ENCODE measurements at places on chromosomes 6 and 20.

DNA sequence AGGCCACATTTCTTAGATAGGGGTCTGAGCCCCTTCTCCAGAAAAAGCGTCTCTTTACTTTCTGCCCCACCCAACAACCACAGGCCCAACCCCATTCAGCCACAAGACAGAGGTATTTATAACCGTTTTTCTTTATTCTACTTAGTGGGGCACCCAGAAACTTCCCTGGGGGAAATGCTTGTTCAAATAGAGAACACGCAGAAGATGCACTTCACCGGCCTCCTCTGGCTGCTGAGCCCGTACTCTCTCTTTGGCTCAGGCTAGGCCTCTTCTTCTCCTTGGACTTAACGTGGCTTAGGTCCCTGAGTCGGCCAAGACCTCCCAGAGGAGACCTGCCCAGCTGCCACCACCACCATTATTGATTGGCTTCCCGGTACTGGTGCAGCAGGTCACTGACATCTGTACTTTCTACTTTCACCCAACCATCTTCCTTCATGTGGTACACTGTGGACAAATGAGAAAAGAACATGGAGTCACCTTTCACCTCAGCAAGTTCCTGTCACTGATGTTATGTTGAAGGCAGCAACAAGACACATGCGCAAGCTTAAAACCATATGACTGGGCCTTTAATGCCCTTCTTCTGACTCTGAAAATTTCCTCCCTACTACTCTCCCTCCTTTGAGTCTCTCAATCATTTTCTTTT, 2.2 kb upstream of the TAP2 start:
- H3K27me3 ChIP-seq = peaks cover 78% of the 10 kb centered on the region
- no peak for DNase-seq
- no peak overlapping the region for H3K4me3 ChIP-seq
- H3K36me3 ChIP-seq = peaks cover 19% of the 10 kb centered on the region

DNA sequence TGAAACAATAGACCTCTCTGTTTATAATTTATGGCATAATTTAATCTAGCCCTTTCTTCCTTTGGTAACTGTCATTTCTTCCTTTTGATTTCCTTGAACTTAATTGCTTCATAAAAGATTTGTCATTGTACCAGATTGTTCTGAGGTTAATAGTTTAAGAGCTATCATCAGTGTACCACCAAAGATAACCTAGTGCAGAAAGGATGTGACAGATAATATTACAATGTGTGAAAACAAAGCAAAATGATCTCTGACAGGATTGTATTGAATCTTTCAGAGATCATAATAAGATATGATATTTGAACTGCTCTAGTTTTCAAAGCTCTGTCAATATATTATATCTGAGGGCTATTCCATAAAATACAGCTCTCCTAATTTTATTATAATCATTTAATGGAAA, 132.1 kb upstream of the PTCHD4 start:
- no peak overlapping the region for H3K27ac ChIP-seq
- peaks cover 16% of the 10 kb centered on the region for H3K4me1 ChIP-seq
- H3K36me3 ChIP-seq = no peaks in the 10 kb centered on the region
- H3K27me3 ChIP-seq = no peaks in the 10 kb centered on the region
- H3K4me3 ChIP-seq = no peak overlapping the region
- DNase-seq = no peak

- no peaks in the 10 kb centered on the region for H3K27me3 ChIP-seq
- H3K36me3 ChIP-seq = no peaks in the 10 kb centered on the region
- peaks cover 30% of the 10 kb centered on the region for H3K4me1 ChIP-seq
- H3K27ac ChIP-seq = peak overlapping the region; percentile 85
- H3K4me3 ChIP-seq = no peak overlapping the region
Measured at GRCh38 chr6:34383656-34384320, 8.7 kb downstream of the NUDT3 start.

GRCh38 chr20:48698507-48699267, 129.1 kb downstream of the PREX1 start:
- no peaks in the 10 kb centered on the region for H3K27me3 ChIP-seq
- peak; percentile 28 for DNase-seq
- H3K36me3 ChIP-seq = no peaks in the 10 kb centered on the region
- no peak overlapping the region for H3K4me3 ChIP-seq
- peaks cover 12% of the 10 kb centered on the region for H3K4me1 ChIP-seq
- H3K27ac ChIP-seq = no peak overlapping the region

DNA sequence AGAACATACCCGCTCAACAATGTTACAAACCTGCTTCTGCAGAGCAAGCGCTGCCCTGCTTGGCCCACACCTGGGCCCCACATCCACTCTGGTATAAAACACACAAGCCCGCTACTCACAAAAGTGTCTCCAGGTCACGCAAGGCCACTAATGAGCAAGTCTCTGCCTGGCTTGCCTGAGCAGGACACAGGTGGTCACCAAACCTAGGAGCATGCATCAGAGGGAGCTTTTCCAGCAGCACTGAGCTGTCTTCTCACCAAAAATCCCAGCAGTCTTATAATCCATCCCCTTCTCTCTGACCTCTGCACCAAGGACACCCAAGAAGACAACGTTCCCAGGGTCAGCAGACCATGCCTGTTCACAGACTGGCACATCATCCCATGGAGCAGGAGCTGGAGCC, 100.8 kb downstream of the DLL1 start:
- H3K27ac ChIP-seq = no peak overlapping the region
- no peak overlapping the region for H3K4me3 ChIP-seq
- DNase-seq = no peak
- H3K36me3 ChIP-seq = peaks cover 13% of the 10 kb centered on the region
- H3K4me1 ChIP-seq = no peaks in the 10 kb centered on the region
- H3K27me3 ChIP-seq = no peaks in the 10 kb centered on the region

GRCh38 chr6:3323148-3323547, 64.4 kb downstream of the PSMG4 start:
- no peaks in the 10 kb centered on the region for H3K27me3 ChIP-seq
- DNase-seq = no peak
- peaks cover 22% of the 10 kb centered on the region for H3K4me1 ChIP-seq
- H3K27ac ChIP-seq = no peak overlapping the region

DNA sequence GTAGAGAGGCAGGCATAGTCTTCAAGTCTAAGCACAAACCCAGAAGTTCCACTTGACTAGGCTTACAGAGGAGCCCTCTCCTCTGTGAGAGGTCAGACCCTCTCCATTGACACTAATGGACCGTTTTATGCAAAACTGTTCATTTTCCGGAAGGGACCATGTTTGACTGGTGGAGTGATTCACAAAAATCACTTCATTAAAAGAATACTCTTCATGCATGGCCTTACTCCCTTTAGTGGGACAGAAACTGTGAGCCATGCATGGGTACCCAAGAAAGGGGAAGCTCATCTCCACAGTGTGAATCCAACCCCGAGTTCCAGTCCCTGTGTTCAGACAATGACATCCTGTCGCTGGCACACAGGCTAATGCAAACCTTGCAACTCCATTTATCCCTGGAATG, 63.2 kb downstream of the OLIG3 start:
- no peaks in the 10 kb centered on the region for H3K36me3 ChIP-seq
- H3K4me1 ChIP-seq = peaks cover under 1% of the 10 kb centered on the region
- H3K4me3 ChIP-seq = no peak overlapping the region
- H3K27ac ChIP-seq = no peak overlapping the region
- DNase-seq = no peak

DNA sequence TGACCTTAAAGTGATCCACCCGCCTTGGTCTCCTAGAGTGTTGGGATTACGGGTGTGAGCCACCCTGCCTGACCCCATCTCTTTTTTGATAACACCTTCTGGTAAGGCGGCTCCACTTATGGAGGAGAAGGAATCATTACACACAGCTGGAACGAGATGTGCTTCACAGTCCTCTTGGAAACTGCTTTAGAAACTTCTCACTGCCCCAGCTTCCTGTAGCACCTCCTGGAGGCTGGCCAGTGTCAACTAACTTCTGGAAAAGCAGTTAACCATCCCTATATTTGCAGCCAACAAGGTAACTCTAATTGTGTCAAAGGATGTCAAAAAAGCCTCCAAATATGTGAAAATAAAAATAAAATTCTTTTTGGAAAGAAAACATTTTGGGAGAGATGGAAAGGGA, 48.8 kb upstream of the BCLAF1 start:
- no peak overlapping the region for H3K4me3 ChIP-seq
- H3K27ac ChIP-seq = no peak overlapping the region
- no peak for DNase-seq
- H3K4me1 ChIP-seq = peaks cover 18% of the 10 kb centered on the region

- H3K4me3 ChIP-seq = peak overlapping the region; percentile 97
- H3K27ac ChIP-seq = no peak overlapping the region
- H3K4me1 ChIP-seq = peaks cover 27% of the 10 kb centered on the region
- peak; percentile 80 for DNase-seq
- no peaks in the 10 kb centered on the region for H3K36me3 ChIP-seq
Measured at GRCh38 chr6:157235600-157236039, 87.7 kb downstream of the TMEM242 start.
